ENCODE measurements at places on chromosomes 1 and 21. TPM values are rescaled to one million over a fixed set of nuclear protein-coding genes. Genes with fewer than 3 reads are reported as not detected.

GRCh38 chr1:52916241-52916975 is 5.1 kb downstream of the ECHDC2 start:
- H3K36me3 ChIP-seq = no peaks in the 10 kb centered on the region
- no peaks in the 10 kb centered on the region for H3K27me3 ChIP-seq
- peaks cover 16% of the 10 kb centered on the region for H3K4me1 ChIP-seq
- DNase-seq = no peak

GRCh38 chr1:99648107-99648506 is 2.2 kb downstream of the PALMD start:
- no peak for DNase-seq
- H3K4me1 ChIP-seq = peaks cover 37% of the 10 kb centered on the region
- H3K4me3 ChIP-seq = no peak overlapping the region
- peak overlapping the region; percentile 71 for H3K27ac ChIP-seq
- no peaks in the 10 kb centered on the region for H3K27me3 ChIP-seq
- H3K36me3 ChIP-seq = no peaks in the 10 kb centered on the region

GRCh38 chr21:26909972-26910371 is 56.9 kb downstream of the ADAMTS5 start:
- DNase-seq = peak; percentile 21
- H3K27me3 ChIP-seq = no peaks in the 10 kb centered on the region
- H3K4me3 ChIP-seq = no peak overlapping the region
- no peaks in the 10 kb centered on the region for H3K4me1 ChIP-seq
- no peaks in the 10 kb centered on the region for H3K36me3 ChIP-seq
- no peak overlapping the region for H3K27ac ChIP-seq

- no peaks in the 10 kb centered on the region for H3K27me3 ChIP-seq
- no peak for DNase-seq
- no peak overlapping the region for H3K4me3 ChIP-seq
- no peaks in the 10 kb centered on the region for H3K36me3 ChIP-seq
Observed at GRCh38 chr1:76247261-76247852, 172.8 kb downstream of the ST6GALNAC3 start.

DNA sequence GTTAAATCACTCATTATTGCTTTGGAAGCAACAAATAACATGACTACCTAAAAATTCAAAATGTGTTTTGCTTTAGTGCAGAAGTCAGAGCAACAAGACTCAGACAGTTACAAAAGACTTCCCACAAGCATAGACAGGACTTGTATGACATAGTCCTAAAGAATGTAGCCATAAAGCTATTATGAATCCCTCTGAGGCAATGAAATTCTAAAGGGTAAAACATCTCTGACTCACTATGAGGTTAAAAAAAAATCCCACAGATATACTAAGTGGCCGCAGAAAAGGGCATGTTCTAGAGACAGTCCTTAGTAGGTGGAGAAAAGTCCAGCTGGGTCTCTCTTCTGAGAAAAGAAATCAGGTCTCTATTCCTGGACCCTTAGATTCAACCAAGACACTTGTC is 4.9 kb downstream of the PRKAB2 start:
- peaks cover 9% of the 10 kb centered on the region for H3K4me1 ChIP-seq
- no peaks in the 10 kb centered on the region for H3K36me3 ChIP-seq
- no peak for DNase-seq
- no peak overlapping the region for H3K27ac ChIP-seq

GRCh38 chr1:95780836-95781235 is 546.8 kb downstream of the RWDD3 start:
- no peak for DNase-seq
- no peaks in the 10 kb centered on the region for H3K27me3 ChIP-seq

DNA sequence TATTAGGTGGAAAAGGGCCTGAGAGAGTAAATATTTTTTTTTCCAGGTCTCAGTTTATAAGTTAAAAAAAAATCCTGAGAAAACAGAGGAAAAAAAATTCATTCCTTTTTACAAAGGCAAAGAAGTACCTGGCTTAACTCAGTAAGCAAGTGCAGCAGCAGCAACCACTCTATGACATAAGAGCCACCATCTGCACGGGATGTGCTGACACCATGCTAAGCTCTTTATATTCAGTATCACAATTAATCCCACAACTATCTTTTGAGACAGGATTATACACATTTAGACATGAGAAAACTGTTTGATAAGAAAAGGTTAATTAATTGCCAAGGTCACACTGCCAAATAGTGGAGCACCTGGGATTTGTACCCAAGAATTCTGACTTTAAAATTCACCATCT is 13.4 kb upstream of the DPT start:
- peaks cover 8% of the 10 kb centered on the region for H3K4me1 ChIP-seq
- no peaks in the 10 kb centered on the region for H3K36me3 ChIP-seq
- DNase-seq = no peak
- H3K27me3 ChIP-seq = no peaks in the 10 kb centered on the region
- no peak overlapping the region for H3K4me3 ChIP-seq

- no peaks in the 10 kb centered on the region for H3K36me3 ChIP-seq
- no peak for DNase-seq
- no peak overlapping the region for H3K27ac ChIP-seq
- H3K27me3 ChIP-seq = no peaks in the 10 kb centered on the region
- H3K4me3 ChIP-seq = no peak overlapping the region
- no peaks in the 10 kb centered on the region for H3K4me1 ChIP-seq
Observed at GRCh38 chr21:41561701-41562100, 53.7 kb upstream of the TMPRSS2 start.

- H3K27me3 ChIP-seq = no peaks in the 10 kb centered on the region
- no peak for DNase-seq
- H3K36me3 ChIP-seq = no peaks in the 10 kb centered on the region
- no peak overlapping the region for H3K4me3 ChIP-seq
- no peak overlapping the region for H3K27ac ChIP-seq
Observed at GRCh38 chr21:30733026-30733425, 14.0 kb downstream of the KRTAP21-2 start.

- H3K27ac ChIP-seq = no peak overlapping the region
- H3K36me3 ChIP-seq = no peaks in the 10 kb centered on the region
- peaks cover 35% of the 10 kb centered on the region for H3K4me1 ChIP-seq
- H3K4me3 ChIP-seq = no peak overlapping the region
Observed at GRCh38 chr1:206834711-206835110, 30.7 kb upstream of the IL20 start.

DNA sequence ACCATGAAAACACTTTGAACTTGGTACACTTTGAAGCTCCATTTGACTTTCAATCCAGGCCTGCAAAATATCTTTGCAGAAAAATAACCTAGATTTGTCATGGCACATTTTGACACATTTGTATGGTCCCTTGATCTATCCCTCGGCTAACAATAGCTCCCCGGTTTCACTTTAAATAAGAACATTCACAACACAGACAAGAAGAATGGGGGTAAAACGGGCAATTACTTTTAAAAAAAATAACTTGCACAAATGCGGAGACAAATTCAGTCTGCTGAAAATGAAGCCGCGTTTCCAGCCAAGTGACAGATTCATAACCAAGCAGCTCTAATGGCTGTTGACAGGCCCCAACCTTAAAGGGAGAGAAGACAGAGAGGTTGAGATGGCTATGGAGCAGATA is 218.2 kb downstream of the NPHP4 start:
- peaks cover 6% of the 10 kb centered on the region for H3K4me1 ChIP-seq
- no peaks in the 10 kb centered on the region for H3K36me3 ChIP-seq
- no peaks in the 10 kb centered on the region for H3K27me3 ChIP-seq
- no peak overlapping the region for H3K27ac ChIP-seq

GRCh38 chr1:154335025-154335714 is 9.8 kb downstream of the ATP8B2 start:
- no peak overlapping the region for H3K4me3 ChIP-seq
- DNase-seq = peak; percentile 89
- H3K4me1 ChIP-seq = peaks cover 15% of the 10 kb centered on the region
- H3K27me3 ChIP-seq = no peaks in the 10 kb centered on the region
- peak overlapping the region; percentile 5 for H3K27ac ChIP-seq

DNA sequence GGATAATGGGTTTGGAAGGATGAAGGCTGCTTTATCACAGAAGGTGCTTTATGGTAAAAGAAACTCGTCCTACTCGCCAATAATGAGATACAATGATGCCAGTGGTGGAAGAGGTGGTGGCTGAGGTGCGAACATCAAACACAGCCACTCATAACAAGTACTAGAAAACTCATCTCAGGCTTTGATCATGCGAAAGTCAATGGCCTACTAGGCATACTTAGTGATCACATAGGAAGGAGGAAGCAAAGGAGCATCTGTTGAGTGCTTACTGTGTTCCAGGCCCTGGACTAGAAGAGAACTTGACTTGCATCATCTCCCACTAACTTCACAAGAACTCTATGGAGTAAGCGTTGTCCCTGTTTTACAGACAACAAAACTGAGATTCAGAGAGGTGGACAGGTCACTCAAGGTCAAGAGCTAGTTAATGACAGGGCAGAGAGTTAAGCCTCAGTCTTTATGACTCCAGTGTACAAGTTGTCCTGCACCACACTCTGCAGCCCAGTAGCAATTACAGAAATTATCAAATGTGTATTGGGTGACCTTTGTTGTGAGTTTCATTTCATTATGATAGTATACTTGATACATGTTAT is 33.6 kb downstream of the RUNX1 start:
- H3K36me3 ChIP-seq = no peaks in the 10 kb centered on the region
- no peaks in the 10 kb centered on the region for H3K4me1 ChIP-seq
- no peaks in the 10 kb centered on the region for H3K27me3 ChIP-seq
- no peak for DNase-seq

GRCh38 chr1:229940684-229941083 is 126.4 kb upstream of the GALNT2 start:
- no peaks in the 10 kb centered on the region for H3K4me1 ChIP-seq
- H3K27ac ChIP-seq = no peak overlapping the region
- H3K4me3 ChIP-seq = no peak overlapping the region

- H3K4me3 ChIP-seq = no peak overlapping the region
- DNase-seq = no peak
- H3K27me3 ChIP-seq = no peaks in the 10 kb centered on the region
Observed at GRCh38 chr1:186578325-186579016, 101.8 kb downstream of the PTGS2 start.

DNA sequence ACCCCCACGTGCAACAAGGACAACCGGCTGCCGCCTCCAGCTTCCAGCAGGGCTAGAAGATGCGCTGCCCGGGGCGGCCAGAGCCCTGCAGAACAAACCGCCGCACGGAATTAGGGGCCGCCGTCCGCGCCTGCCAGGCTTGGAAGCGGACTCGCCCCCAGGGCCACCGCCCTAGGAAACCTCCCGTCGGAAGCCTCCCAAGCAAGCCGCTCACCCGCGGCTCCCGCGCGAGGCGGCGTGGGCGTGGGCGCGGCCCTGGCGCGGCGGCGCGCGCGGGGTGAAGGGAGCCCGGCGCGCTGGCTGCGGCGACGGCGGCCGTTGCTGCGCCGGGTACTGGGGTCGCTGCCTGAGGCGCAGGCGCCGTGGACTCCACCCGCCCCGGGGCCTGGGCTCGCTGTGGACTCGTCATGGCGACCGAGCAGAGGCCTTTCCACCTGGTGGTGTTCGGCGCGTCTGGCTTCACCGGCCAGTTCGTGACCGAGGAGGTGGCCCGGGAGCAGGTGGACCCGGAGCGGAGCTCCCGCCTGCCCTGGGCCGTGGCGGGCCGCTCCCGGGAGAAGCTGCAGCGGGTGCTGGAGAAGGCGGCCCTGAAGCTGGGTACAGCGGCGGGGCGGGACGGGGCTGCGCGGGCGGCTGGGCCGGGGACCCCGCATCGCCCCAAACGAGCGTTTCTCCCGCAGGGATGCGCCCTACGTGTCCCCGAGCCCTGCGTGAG is at the start of gene SCCPDH:
TSS of gene SCCPDH (plus strand) at position 394 of the 715 bp plus-strand sequence. CDS start at position 408, 14 bp downstream.
- peaks cover 8% of the 10 kb centered on the region for H3K4me1 ChIP-seq
- H3K4me3 ChIP-seq = peak within 1 kb of the TSS; percentile 88
- no peaks in the 10 kb centered on the region for H3K36me3 ChIP-seq
- DNase-seq = peak; percentile 82
- no peaks in the 10 kb centered on the region for H3K27me3 ChIP-seq

GRCh38 chr21:36104317-36105300 is 30.3 kb upstream of the CBR3 start:
- no peaks in the 10 kb centered on the region for H3K27me3 ChIP-seq
- H3K36me3 ChIP-seq = no peaks in the 10 kb centered on the region
- DNase-seq = peak; percentile 63
- no peak overlapping the region for H3K4me3 ChIP-seq

DNA sequence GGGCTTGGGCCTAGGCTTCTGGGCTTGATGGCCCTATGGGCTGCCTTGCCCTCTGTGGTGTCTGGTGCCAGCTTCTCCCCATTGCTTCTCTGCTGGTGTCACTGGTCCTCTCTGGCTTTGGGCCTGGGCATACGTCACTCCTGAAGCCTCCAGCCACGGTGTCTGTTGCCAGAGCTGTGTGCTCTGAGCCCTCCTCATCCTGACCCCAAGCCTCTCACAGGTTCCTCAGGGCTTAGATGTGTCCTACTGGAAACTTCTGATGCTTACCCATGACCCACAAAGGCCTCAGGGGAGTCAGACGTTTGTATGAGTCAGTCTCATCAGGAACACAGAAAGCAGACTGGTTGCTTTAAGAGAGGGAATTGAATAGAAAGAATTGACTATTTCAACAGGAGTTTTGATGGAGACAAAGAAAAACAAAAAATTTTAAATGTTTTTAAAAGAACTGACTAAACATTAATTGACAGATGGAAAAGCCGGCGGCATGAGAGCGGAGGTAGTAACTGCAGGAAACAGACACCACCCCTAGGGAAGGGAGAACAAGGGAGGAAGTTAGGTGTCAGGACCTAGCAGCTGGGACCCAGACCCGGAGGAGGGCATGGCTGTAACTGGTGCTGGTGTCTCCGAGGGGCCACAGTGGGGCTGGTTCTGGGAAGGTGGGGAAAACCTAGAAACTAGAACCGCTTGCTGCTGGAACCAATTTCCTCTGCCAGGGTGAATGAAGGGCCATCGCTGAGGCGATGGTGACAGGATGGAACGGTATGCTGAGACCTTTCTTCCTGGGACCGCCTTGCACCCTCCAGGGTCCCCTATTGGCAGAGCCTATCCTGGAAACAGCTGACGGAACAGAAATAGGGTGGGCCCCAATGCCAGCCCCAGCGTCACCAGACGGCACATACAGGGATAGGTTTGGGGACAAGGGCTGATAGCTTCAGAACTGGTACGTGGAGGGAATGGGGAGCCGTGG is 40.0 kb upstream of the CITED4 start:
- no peaks in the 10 kb centered on the region for H3K27me3 ChIP-seq
- no peaks in the 10 kb centered on the region for H3K36me3 ChIP-seq
- no peak overlapping the region for H3K4me3 ChIP-seq

- H3K4me3 ChIP-seq = no peak overlapping the region
- no peaks in the 10 kb centered on the region for H3K27me3 ChIP-seq
- H3K27ac ChIP-seq = no peak overlapping the region
- H3K4me1 ChIP-seq = no peaks in the 10 kb centered on the region
- no peaks in the 10 kb centered on the region for H3K36me3 ChIP-seq
Observed at GRCh38 chr1:104780470-104781078, 1030.9 kb downstream of the AMY1C start.

DNA sequence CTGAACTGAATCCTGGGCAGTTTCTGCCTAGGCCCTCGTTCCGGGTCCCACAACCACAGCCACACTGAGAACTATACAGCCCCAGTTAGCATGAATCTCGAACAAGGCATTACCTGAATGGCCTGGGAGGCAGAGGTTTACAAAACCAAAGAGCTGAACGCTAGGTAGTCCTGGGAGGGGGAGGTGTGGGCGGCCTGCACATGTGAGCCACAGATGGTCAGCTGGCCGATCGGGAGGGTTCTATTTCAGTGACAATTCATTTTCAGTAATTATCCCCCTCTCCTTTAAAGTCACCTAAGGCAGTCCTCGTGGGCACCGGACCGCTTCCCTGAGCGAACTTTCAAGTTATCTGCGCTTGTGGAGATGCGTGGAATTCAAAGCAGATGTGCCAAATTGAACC is 111.9 kb downstream of the GLIS1 start:
- no peaks in the 10 kb centered on the region for H3K36me3 ChIP-seq
- H3K4me3 ChIP-seq = no peak overlapping the region
- H3K27me3 ChIP-seq = no peaks in the 10 kb centered on the region

PRPF38A gene
- 21.4 TPM for total RNA-seq

ANGPTL7 gene
- 0.33 TPM for total RNA-seq

TCP10L gene
- total RNA-seq = 0.38 TPM

ANKRD34A gene
- total RNA-seq = 0.38 TPM

TRIM67 gene
- not detected for total RNA-seq

IL24 gene
- not detected for total RNA-seq

GALE gene
- total RNA-seq = 12.6 TPM

DDAH1 gene
- 17.5 TPM for total RNA-seq

STXBP3 gene
- total RNA-seq = 100 TPM

CNR2 gene
- 0.54 TPM for total RNA-seq

PTCH2 gene
- total RNA-seq = 0.27 TPM

Measured in thyroid gland (tissue), 4 donors.